ENCODE measurements at places on chromosomes 12 and 14.

DNA sequence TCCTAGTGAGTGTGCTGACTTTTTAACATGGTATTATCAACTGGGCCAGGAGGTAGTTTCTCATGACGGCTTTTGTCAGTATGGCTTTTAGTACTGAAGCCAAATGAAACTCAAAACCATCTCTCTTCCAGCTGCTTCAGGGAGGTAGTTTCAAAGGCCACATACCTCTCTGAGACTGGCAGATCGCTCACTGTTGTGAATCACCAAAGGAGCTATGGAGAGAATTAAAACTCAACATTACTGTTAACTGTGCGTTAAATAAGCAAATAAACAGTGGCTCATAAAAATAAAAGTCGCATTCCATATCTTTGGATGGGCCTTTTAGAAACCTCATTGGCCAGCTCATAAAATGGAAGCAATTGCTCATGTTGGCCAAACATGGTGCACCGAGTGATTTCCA, 141.1 kb downstream of the HMGA2 start:
- H3K4me3 ChIP-seq: no peak overlapping the region
- no peaks in the 10 kb centered on the region for H3K27me3 ChIP-seq
- H3K27ac ChIP-seq: no peak overlapping the region
- peaks cover 42% of the 10 kb centered on the region for H3K36me3 ChIP-seq
- DNase-seq: no peak
- peaks cover 30% of the 10 kb centered on the region for H3K4me1 ChIP-seq

DNA sequence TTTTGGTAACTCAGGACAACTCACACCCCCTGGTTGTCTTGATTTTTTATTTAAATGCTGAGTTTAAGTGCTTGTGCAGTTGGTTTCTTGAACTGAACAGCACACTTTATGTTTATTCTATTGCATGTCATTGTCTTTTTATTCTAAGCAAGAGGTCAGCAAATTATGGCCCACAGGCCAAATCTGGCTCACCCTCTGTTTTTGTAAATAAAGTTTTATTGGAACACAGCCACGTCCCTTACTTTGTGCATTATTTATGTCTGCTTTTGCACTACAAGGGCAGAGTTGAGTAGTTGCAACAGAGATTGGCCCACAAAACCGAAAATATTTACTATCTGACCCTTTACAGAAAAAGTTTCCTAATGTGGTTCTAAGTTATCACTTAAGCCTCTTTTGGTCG, 52.3 kb downstream of the SUDS3 start:
- H3K36me3 ChIP-seq: no peaks in the 10 kb centered on the region
- DNase-seq: no peak
- H3K27ac ChIP-seq: no peak overlapping the region
- peaks cover 5% of the 10 kb centered on the region for H3K4me1 ChIP-seq
- no peaks in the 10 kb centered on the region for H3K27me3 ChIP-seq
- no peak overlapping the region for H3K4me3 ChIP-seq

DNA sequence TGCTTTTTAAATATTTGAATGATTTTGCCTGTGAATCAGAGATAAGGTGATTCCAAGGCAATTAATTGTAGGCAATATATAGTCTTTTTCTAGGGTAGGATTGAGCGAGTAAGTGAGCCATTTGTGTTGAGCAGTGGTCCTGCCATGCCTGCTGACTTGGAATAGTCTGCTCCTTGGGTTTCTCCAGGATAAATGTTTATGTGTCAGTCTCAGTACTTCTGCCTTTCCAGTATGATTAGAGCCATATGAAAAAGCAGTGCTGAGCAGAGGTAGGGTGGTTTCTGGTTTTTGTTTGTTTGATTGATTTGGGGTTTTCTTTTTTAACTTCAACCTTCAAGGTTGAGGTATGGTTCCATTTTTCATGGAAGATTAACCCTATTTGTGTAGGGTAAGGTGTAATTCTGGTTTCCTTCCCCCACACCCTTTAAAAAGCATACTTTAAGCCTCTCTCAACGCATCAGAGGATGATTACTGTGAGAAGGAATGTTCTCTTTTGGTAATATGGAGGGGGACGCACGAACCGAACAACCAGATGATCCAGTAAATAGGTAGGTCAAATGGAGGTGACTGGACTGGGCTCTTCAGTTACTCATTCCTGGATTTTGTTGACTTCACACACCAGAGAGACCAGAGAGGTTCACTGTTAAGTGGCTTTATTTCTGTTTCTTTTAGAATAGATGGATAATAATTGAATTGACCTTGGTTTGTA, 22.7 kb downstream of the FRMD6 start:
- no peaks in the 10 kb centered on the region for H3K27me3 ChIP-seq
- no peak overlapping the region for H3K4me3 ChIP-seq
- peak overlapping the region; percentile 69 for H3K27ac ChIP-seq
- peaks cover 9% of the 10 kb centered on the region for H3K36me3 ChIP-seq
- H3K4me1 ChIP-seq: peaks cover 49% of the 10 kb centered on the region

DNA sequence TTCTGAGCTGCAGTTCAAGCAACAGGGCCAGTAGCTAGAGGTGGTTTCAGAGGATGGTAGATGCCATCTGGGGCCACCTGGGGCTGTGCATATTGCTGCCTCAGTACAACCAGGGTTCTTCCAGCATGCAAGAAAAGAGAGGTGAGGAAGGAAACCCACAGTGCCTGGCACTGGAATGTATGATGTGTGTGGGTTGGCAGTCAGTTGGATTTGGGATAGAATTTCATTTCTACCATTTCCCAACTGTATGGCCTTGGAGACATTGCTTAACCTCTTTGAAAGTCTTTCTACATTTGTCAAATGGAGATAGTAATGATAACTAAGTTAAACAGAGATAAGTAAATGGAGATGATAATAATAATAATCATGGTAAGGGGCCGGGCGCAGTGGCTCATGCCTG, 10.2 kb upstream of the LRRC10 start:
- no peaks in the 10 kb centered on the region for H3K4me1 ChIP-seq
- H3K4me3 ChIP-seq: no peak overlapping the region
- H3K27me3 ChIP-seq: no peaks in the 10 kb centered on the region
- no peak overlapping the region for H3K27ac ChIP-seq
- no peaks in the 10 kb centered on the region for H3K36me3 ChIP-seq

DNA sequence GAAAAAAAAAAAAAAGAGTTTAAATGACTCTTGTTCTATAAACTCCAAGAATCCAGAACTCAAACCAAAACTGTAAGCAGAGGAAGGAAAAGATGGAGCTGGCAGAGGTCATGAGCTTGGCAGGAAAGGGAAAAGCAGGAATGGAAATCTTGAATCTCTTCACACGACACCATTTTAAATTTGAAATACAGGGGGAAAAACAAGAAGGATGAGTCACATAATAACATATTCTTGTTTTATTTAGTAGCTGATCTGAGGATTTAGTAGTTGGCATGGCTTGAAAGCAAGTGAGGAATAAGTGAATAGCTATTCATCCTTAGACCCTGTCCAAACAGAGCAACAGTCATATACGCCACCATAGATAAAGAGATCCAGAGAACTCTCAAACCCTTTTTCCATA, 35.0 kb downstream of the EPS8 start:
- no peak for DNase-seq
- H3K27ac ChIP-seq: no peak overlapping the region
- peaks cover 4% of the 10 kb centered on the region for H3K4me1 ChIP-seq
- no peak overlapping the region for H3K4me3 ChIP-seq

- H3K36me3 ChIP-seq: no peaks in the 10 kb centered on the region
- no peak overlapping the region for H3K27ac ChIP-seq
- H3K4me3 ChIP-seq: no peak overlapping the region
- H3K4me1 ChIP-seq: no peaks in the 10 kb centered on the region
- no peak for DNase-seq
These were observed 22.1 kb downstream of the RASSF9 start for GRCh38 chr12:85814071-85814470.

- peaks cover 7% of the 10 kb centered on the region for H3K36me3 ChIP-seq
- DNase-seq: no peak
- no peaks in the 10 kb centered on the region for H3K27me3 ChIP-seq
- H3K4me1 ChIP-seq: peaks cover 37% of the 10 kb centered on the region
- H3K4me3 ChIP-seq: no peak overlapping the region
These were observed 120.1 kb downstream of the TTC7B start for GRCh38 chr14:90695997-90696660.

GRCh38 chr14:66884149-66884548, 305.1 kb upstream of the GARIN2 start:
- no peaks in the 10 kb centered on the region for H3K4me1 ChIP-seq
- H3K4me3 ChIP-seq: no peak overlapping the region
- no peak overlapping the region for H3K27ac ChIP-seq
- H3K27me3 ChIP-seq: no peaks in the 10 kb centered on the region
- no peak for DNase-seq

GRCh38 chr12:70928071-70928470, 7.5 kb upstream of the PTPRR start:
- no peaks in the 10 kb centered on the region for H3K36me3 ChIP-seq
- H3K4me1 ChIP-seq: no peaks in the 10 kb centered on the region
- H3K4me3 ChIP-seq: no peak overlapping the region
- no peak overlapping the region for H3K27ac ChIP-seq
- no peaks in the 10 kb centered on the region for H3K27me3 ChIP-seq
- DNase-seq: no peak

DNA sequence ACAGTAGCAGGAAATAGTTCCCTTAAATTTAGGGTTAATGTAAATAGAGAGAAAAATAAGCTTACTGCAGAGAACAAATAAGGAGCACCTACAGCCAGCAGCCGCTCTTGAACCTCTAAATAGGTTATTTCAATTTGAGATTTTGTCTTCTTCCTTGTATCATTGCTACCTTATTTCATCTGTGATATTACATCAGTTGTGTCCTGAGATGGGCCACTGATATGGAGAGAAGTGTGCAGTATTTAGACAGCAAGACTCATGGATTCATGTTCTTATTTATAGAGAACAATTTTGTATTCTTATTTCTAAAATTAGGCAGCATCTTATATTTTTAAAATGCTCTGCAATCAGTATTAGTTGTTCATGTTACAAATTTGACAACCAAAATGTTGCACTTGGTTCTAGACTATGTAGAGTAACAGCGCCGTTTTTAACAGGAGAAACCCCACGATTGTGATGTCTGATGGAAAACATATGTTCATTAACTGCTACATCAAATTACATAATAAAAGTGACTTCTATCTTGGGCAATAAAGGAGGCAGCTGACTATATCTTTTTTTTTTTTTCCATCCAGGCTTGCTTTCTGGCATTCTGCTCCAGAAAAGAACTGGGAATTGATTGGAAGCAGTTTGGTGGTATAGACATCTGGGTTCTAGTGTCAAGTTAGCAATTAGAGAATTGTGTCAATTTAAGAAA, 117.9 kb downstream of the CAND1 start:
- no peaks in the 10 kb centered on the region for H3K27me3 ChIP-seq
- H3K4me3 ChIP-seq: no peak overlapping the region
- H3K36me3 ChIP-seq: no peaks in the 10 kb centered on the region
- no peak overlapping the region for H3K27ac ChIP-seq
- no peak for DNase-seq

GRCh38 chr14:103241531-103241930, 92.5 kb upstream of the EIF5 start:
- no peak for DNase-seq
- H3K36me3 ChIP-seq: peaks cover 9% of the 10 kb centered on the region
- H3K4me1 ChIP-seq: peaks cover 17% of the 10 kb centered on the region
- H3K4me3 ChIP-seq: no peak overlapping the region
- no peaks in the 10 kb centered on the region for H3K27me3 ChIP-seq

- no peaks in the 10 kb centered on the region for H3K36me3 ChIP-seq
- no peak overlapping the region for H3K4me3 ChIP-seq
- no peak for DNase-seq
- no peaks in the 10 kb centered on the region for H3K4me1 ChIP-seq
- H3K27me3 ChIP-seq: peaks cover 83% of the 10 kb centered on the region
These were observed 120.0 kb upstream of the RPH3A start for GRCh38 chr12:112671564-112671963.

- DNase-seq: no peak
- H3K27me3 ChIP-seq: peaks cover 80% of the 10 kb centered on the region
- H3K36me3 ChIP-seq: no peaks in the 10 kb centered on the region
- no peak overlapping the region for H3K4me3 ChIP-seq
- no peak overlapping the region for H3K27ac ChIP-seq
- peaks cover 18% of the 10 kb centered on the region for H3K4me1 ChIP-seq
These were observed 3.6 kb upstream of the HRK start for GRCh38 chr12:116884871-116885270.

GRCh38 chr12:112303004-112303403, 79.2 kb downstream of the HECTD4 start:
- H3K27me3 ChIP-seq: no peaks in the 10 kb centered on the region
- H3K36me3 ChIP-seq: peaks cover 10% of the 10 kb centered on the region
- H3K4me3 ChIP-seq: no peak overlapping the region
- no peak for DNase-seq

DNA sequence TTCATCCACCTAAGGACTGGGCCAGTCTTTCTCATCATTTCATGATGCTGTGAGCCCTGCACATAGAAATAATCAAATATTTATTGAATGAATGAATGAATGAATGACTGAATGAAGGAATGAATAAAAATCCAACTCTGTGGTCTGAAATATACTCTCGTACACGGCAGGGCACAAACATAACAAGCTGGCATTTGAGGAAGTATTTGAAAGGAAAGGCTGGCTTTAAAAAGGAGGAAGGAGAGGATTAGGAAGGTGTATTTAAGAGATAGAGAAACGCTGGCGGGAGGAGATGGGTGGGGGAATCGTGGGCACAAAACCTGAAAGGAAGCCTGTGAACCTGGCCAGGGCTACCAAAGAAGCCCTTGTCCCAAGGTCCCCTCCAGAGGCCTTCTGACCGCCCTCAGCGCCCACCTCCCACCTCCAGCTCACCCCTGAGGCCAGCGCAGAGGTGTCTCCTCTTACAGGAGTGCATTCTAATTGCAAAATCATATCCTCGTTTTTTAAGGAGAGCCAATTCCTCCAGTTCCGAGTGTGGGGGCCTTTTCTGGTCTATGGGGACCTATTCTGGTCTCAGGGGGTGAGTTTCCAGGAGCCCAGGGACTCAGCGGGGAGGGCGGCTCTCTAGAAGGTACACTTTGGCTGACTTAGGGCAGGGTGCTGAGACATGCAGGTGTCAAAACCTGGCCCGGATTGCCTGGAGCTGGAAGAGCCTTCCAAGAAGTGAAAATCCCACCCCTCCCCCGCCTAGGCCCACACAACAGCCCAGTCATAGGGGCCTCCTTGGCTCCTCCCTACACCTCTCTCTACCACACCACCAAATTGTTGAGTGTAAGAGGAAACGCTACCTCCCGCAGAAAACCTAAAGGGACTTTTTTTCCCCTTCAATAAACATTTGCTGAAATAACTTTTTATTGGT, 8.7 kb upstream of the JDP2 start:
- H3K4me1 ChIP-seq: peaks cover 17% of the 10 kb centered on the region
- H3K27ac ChIP-seq: no peak overlapping the region
- H3K36me3 ChIP-seq: no peaks in the 10 kb centered on the region
- peaks cover 3% of the 10 kb centered on the region for H3K27me3 ChIP-seq

- peaks cover 36% of the 10 kb centered on the region for H3K4me1 ChIP-seq
- H3K27ac ChIP-seq: no peak overlapping the region
- no peaks in the 10 kb centered on the region for H3K27me3 ChIP-seq
- peak overlapping the region; percentile 90 for H3K4me3 ChIP-seq
These were observed 2.2 kb downstream of the RCOR1 start for GRCh38 chr14:102594514-102595175.

GRCh38 chr12:121718653-121719239, 6.2 kb downstream of the TMEM120B start:
- H3K27me3 ChIP-seq: no peaks in the 10 kb centered on the region
- DNase-seq: no peak
- H3K27ac ChIP-seq: no peak overlapping the region
- H3K36me3 ChIP-seq: no peaks in the 10 kb centered on the region
- peaks cover 31% of the 10 kb centered on the region for H3K4me1 ChIP-seq

GRCh38 chr14:29802211-29802610, 125.4 kb downstream of the PRKD1 start:
- no peak overlapping the region for H3K27ac ChIP-seq
- no peaks in the 10 kb centered on the region for H3K36me3 ChIP-seq
- H3K4me1 ChIP-seq: peaks cover 25% of the 10 kb centered on the region
- no peak overlapping the region for H3K4me3 ChIP-seq

Measured in neural crest cell (in vitro differentiated cells).